ENCODE measurements at places on chromosomes 2 and 18.

GRCh38 chr18:48201337-48202005, 207.7 kb downstream of the ZBTB7C start:
- DNase-seq: no peak

GRCh38 chr2:128781585-128782385, 463.1 kb upstream of the HS6ST1 start:
- no peak for DNase-seq

GRCh38 chr2:197377670-197378069, 57.2 kb downstream of the SF3B1 start:
- no peak for DNase-seq

DNA sequence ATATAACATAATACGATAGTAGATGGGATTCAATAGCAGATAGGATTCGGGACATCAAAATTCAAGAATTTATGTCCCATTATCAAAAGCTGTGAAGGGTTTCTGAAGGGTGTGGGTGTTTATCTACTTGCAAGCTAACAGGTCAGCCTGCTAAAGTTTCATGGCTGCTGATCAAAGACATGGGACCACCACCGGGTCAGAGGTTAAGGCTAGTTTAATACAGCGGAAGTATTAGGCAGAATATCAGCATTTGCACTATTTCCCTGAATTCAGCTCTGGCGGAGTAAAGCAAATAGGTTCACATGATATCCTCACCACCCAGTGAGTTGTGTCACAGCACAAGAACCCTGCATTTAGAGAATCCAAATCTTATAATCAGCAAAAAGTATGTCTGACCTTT, 82.5 kb downstream of the DSEL start:
- DNase-seq: no peak

- DNase-seq: no peak
Measured at GRCh38 chr2:88281302-88282217, 111.4 kb downstream of the THNSL2 start.

GRCh38 chr2:105845976-105846375, 101.3 kb downstream of the NCK2 start:
- no peak for DNase-seq

GRCh38 chr2:55370208-55370607, 49.4 kb downstream of the CCDC88A start:
- no peak for DNase-seq

GRCh38 chr2:68737711-68738110, 3.1 kb downstream of the ARHGAP25 start:
- DNase-seq: no peak

DNA sequence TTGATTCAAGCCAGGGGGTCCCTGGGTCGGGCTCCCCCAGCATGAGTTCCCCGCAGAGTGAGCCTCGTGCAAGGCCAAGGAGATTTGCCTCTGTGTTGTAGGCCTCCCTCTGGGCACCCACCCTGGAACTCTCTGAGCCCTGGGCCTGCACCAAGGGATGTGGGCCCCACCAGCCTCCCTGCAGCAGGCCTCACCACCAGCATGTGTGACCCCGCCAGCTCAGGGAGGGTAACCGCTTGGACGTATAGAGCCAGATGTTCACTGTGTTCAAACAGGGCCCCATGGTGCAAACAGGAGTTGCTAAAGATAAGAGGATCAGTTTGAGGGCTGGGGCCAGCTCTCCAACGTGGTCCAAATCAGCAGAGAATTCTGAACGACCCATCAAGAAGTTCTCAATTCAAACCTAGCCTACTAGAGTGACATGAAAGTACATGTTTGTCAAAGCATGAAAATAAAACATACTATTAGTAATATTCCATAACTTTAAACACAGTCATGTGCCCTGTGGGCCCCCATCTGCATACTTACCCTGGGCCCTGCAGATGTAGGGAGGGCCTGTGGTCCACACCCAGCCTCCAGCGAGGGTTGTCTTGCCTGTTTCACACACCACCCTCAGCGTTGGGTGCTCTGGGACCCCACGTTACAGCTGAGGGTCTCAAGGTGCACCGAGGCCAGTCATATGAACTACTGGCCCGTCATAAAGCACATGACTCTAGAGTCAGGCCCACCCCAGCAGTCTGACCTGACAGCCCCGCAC, 5.5 kb upstream of the TUBB6 start:
- DNase-seq: no peak

GRCh38 chr18:46213295-46213694, 109.1 kb downstream of the HAUS1 start:
- no peak for DNase-seq

DNA sequence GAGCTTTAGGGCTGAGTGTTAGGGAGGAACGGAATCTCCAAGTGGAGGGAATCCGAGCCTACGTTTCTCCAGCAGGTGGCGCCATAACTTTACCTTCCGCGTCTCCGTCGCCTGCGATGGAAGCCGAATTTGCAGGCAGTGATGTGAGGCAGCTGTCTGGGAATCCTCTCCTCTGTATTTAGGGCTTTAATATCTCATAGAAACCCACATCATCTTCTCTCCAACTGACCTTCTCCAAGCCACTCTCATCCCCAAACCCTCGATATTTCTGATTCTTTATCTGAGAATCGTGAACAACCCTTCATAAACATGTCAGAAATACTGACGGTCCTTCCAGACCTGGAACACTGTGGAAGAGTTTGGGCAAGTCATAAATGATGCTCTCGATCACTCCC, 27.5 kb downstream of the SIX2 start:
- DNase-seq: peak; percentile 81

GRCh38 chr2:62539606-62540407, 33.8 kb upstream of the TMEM17 start:
- DNase-seq: no peak

Measured in WERI-Rb-1 (cell line).